ENCODE measurements at places on chromosomes 1 and 21.

- peak; percentile 3 for DNase-seq
Observed at GRCh38 chr1:16721871-16722641, 18.3 kb upstream of the RNU1-4 start.

DNA sequence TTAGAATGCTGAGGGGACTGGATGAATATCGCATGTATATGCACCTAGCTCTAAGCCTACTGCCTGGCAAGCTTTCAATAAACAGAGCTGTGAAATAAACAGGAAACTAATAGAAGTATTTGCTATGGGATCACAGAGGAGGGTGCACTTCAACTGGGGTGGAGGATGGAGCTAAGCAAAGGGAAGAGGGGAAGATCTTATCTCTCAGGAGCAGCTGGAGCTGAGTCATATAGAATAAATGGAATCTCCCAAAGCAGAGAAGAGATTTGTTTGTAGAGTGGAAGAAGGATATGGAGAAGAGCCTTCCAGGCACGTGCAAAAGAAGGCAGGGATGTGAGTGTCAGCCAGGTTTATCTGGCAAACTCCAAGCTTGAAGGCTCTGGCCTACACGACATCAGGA lies 17.0 kb upstream of the KCNA10 start:
- DNase-seq, result no peak

GRCh38 chr1:117611894-117612483 lies 6.1 kb downstream of the TENT5C start:
- DNase-seq, result no peak

DNA sequence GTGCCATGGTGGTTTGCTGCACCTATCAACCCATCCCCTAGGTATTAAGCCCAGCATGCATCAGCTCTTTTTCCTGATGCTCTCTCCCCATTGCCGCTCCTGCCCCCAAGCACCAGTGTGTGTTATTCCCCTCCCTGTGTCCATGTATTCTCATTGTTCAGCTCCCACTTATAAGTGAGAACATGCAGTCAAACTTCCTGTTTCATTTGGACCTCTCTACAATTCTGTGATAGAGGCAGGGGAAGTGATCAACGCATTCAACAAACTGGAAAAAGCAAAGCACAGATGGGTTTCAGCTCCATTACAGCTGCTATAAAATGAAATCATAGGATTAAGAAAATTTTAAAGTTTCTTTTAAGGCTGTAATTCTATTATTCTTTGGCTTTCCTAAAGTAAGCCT lies 23.3 kb upstream of the CD55 start:
- no peak for DNase-seq

DNA sequence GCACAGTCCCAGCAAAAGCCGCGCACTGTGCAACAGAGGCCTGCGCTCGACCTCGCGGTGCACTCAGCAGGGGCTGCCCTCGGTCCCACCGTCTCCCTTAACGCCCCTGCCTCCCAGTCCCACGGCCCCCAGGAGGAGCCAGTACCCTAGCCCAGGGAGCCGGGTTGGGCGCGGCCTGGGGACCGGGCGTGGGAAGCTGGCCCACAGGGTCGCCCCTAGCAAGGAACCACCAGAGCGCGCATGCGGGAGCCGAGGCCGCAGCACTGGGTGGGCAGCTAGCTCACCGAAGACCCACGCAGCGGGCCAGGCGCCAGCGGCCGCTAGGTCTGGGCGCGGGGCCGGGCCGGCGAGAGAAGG lies 21.6 kb upstream of the ZNF678 start:
- no peak for DNase-seq

- no peak for DNase-seq
Observed at GRCh38 chr1:19858893-19859292, 23.3 kb upstream of the OTUD3 start.

DNA sequence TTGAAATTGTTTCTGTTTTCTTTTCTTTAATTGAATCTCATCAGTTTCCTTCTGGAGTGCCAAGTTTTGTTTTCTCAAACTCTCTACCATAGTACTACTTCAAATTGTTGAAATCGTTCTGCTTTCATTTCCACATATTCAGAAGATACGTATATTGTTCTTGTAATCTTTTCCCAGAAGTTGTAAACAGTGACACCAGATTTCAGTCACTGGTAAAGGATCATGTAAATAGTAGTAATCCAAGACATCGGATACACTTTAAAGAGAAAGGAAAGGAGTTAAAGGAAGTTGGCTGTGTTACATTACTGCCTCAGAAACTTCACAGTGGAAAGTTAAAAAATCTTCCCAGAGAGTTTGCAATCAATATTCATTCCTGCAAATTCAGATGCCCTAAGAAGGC lies 67.5 kb downstream of the RGL1 start:
- DNase-seq, result no peak

GRCh38 chr1:145878724-145879123 lies 6.9 kb downstream of the ANKRD35 start:
- no peak for DNase-seq

DNA sequence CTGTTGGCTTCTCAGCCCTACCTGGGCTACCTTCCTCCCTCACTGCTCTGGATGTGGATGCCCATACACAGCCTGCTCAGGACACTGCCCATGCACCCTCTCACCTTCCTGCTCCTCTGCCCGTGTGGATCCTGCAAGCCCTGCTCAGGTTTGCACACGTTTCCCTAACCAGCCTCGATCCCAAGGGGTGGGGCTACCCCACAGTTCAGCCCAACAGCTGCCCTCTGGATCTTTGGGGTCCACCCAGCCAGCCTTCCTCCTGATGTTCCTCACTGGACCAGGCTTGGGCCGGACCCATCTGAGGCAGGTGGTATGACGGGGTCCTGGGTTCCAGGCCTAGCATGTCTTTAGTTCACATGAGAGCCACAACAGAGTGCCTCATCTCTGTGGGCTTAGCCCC lies 4.7 kb downstream of the TMEM54 start:
- no peak for DNase-seq

- DNase-seq, result no peak
Observed at GRCh38 chr1:213891989-213892902, 95.5 kb upstream of the PROX1 start.

- DNase-seq, result no peak
Observed at GRCh38 chr1:172708452-172708851, 49.5 kb downstream of the FASLG start.

All from RCC 7860 (cell line).